ENCODE measurements at places on chromosomes 3 and 15. TPM values are rescaled to one million over a fixed set of nuclear protein-coding genes. Genes with fewer than 3 reads are reported as not detected.

GRCh38 chr3:82353306-82354171 is 592.1 kb upstream of the GBE1 start:
- DNase-seq = no peak

GRCh38 chr3:183428447-183429211 is at the start of gene MCF2L2:
Gene MCF2L2 (minus strand): TSS chr3:183428619. CDS start chr3:183427977, 642 bp downstream.
- DNase-seq = no peak

GRCh38 chr15:99306694-99307338 is 55.5 kb downstream of the LRRC28 start:
- no peak for DNase-seq

The MUSTN1 gene
- total RNA-seq = 15.9 TPM

DNA sequence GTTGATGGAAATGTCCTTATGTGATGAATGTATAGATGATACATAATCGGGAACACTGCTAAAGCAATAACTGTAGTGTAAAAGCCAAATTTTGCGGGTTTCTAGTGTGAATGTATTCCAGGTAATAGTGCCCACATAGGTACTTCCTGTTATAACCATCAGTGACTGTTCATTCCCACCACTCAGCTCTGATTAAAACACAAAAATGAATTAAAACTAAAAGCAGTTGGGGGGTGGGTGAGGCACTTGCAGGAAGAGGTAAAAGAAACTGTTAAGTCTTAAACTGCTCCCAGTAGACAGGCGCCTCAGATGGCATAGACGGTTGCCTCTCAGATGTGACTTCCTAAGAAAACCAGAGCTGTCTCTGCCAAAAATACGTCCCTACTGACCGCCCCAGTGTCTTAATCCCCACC is 893 bp upstream of the MTHFS start:
- DNase-seq = no peak

The THSD4 gene
- total RNA-seq = 116 TPM

DNA sequence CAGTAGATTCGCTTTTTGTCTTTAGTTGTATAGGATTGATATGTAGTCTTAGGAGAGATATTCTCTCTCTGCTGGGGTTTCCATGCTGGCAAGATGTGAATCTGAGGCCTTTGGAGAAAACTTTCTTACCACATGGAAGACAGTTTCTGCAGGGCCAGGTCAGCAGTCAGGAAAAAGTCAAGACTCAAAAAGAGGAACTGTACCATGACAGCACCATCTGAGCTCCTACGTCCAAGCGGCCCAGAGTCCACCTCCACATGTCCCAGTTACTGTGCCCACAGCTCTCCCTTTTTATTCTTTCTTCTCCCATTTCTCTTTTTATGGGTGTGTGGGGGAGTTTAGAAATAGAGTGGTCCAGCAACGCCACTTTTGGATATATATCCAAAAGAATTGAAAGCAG is 172.0 kb downstream of the MTHFS start:
- DNase-seq = no peak

Data from cardiac septum (tissue), 1 donor.